COR-L47 (cell line): ENCODE measurements at places on chromosomes 2 and 18.

- DNase-seq: peak; percentile 18
These were observed 822 bp downstream of the PSMG2 start for GRCh38 chr18:12703664-12704063.

- DNase-seq: no peak
These were observed 478.2 kb downstream of the ARHGAP15 start for GRCh38 chr2:143607231-143608062.

DNA sequence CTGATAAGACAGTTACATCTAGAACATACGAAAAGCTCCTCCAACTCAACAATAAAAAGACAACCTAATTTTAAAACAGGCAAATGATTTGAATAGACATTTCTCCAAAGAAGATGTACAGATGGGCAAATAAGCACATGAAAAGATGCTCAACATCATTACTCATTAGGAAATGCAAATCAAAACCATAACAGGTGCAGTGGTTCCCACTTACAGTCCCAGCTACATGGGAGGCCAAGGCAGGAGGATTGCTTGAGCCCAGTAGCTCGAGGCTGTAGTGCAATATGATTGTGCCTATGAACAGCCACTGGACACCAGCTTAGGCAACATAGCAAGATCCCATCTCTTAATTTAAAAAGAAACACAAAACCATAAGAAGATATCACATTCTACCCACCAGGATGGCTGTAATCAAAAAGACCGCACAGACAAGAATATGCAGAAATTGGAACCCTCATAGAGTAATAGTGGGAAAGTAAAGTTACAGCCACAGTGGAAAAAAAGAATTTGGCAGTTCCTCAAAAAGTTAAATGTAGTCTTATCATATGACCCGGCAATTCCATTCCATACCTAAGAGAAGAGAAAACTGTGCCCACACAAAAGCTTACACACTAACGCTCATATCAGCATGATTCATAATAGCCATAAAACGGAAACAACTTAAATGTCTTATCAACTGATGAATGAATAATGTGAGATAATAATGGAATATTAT, 30.5 kb upstream of the ARMC9 start:
- no peak for DNase-seq

DNA sequence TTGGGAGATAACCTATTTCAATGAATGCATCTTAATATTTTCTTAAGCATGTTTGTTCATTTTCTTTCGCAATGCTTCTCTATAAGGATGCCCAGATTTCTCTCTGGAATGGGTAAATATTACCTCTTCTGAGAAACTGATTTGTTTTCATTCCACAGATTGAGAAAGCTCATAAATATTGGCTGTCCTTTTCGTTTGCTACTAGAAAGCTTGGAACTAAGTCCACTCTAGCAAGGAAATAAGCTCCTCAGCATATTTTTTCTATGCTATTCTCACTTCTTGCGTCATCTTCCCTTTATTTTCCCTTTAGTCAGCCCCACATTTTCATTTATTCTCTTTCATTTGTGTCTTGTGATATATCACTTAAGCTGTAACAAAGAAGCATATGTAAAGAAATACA, 76.3 kb downstream of the ANTXR1 start:
- no peak for DNase-seq

DNA sequence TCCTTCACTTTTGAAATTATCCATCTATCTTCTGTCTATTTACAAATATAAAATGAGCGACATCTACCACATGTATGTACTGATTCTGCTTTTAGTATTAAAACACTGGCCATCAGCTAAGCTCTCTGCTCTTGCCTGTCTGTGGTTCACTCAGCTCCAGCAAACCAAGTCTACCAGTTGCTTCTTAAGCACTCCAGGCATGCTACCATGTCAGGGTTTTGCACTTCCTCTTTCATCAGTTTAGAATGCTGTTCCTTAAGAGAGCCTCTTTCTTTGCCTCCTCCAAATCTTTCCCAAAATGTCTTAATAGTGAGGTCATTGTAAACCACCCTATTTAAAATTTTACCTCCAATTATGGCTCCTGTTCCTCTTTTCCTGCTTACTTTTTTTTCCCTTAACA, 59.5 kb downstream of the SCN3A start:
- no peak for DNase-seq

DNA sequence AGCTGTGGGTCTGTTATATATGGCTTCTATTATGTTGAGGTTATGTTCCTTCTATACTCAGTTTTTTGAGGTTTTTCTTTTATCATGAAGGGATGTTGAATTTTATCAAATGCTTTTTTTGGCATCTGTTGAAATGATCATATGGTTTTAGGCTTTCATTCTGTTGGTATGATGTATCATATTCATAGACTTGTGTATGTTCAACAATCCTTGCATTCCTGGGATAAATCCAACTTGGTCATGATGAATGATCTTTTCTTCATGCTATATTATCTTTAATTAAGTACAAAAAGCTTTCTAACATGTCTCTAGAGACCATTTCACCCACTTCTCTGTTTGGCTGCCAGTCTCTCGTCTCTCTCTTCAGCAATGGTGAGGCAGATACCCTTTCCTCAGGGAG, 54.2 kb downstream of the MDH1 start:
- no peak for DNase-seq

- DNase-seq: no peak
These were observed 864.7 kb downstream of the TRIB2 start for GRCh38 chr2:13581471-13581870.

GRCh38 chr2:227022608-227023007, 141.4 kb downstream of the COL4A4 start:
- DNase-seq: no peak

DNA sequence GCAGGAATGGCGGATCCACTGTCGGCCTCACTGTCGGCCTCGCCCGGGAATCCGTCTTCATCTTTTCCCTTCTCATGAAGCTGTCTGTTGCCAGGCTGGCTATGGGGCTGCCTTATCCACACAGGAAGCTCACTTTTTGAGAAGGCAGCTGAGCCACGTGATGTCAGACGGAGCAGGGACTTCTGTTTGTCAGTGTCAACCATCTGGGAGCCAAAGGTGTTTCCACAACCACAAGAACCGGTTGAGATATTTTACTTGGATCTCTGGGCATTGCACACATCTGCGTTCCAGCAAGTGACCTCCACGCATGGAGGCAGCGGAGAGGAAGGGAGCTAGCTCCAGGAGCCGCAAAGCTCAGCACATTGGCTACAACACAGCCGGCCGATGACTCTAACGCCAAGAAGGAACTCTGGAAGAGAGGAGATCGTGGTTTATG, 27.4 kb upstream of the TAF1B start:
- no peak for DNase-seq

- DNase-seq: no peak
These were observed 34.7 kb downstream of the C2orf74 start for GRCh38 chr2:61196671-61197070.

- no peak for DNase-seq
These were observed 320.3 kb upstream of the VRK2 start for GRCh38 chr2:57726294-57726693.

DNA sequence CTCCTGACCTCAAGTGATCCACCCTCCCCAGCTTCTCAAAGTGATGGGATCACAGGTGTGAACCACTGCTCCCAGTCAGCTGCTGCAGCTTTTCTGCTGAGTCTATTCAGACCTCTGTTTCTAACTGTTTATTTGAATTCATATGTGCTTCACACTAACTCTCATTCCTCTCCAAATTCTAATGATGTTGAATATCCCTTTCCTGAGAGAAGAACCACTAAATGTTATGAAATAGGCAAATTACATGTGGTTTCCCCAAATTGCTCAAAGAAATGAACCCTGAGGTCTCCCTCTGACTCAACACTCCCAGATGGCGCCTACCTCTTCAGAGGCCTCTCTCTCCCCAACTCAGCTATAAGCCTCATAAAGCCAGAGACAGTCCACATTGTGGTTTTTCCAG, 98.6 kb downstream of the IRS1 start:
- DNase-seq: no peak

- DNase-seq: no peak
These were observed 16.9 kb upstream of the ACKR3 start for GRCh38 chr2:236552581-236553363.

DNA sequence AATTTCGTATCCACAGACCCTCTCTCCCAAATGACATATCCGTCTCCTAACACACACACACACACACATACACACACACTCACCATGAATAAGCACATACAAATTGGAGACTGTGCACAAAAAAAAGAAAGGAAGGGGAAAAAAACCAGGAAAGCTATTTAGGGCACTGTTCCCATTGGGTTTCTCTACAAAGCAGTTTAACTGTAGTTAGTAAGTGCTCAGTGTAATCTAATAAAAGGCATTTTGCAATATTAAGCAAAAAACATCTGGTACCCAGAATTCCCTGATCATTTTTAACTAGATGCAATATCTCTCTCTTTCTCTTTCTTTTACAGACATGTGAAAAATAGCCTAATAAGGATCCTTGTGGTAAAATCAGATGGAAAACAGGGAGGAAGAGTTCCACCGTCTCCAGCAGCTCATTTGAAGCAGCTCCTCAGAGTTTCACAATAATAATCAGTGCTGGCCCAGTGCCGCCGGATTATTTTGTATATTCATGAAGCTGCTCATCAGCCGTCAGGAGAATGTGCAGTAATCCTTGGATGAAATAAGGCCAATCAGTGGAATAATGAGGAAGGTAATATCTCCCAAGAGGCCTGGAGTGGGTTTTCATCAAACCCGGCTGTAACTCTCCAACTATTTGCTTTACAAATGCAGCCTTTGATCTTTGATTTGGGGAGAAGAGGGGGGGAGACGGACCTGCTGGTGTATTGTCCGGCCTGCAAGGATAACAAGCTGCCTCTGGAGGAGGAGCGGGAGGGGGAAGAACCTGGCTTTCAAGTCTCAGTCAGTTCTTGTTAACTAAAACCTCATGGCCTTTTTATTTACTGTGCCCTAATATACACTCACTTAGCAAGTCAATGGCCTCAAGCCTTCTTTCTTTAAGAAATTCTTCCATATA, 227.6 kb upstream of the SMIM21 start:
- DNase-seq: no peak

- DNase-seq: no peak
These were observed 114.8 kb downstream of the PLB1 start for GRCh38 chr2:28610583-28611201.

DNA sequence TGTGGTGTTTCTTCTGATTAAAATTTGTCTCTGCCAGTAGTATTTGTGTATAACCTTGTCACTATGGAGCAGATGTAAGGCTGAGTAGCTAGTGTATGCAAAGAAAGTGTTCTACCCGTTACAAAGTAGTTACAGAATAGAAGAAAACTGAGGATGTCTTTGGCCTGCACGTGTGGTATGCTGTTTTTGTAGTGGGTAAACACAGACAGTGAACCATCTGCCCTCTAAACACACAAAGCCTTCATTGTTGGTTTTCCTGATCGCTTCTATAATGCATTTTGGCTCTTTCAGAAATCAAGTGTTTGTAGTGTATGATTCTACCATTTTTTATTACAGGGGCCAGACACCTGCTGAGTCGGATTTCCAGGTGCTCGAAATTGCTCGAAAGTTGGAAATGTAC, 61.5 kb downstream of the FARP2 start:
- peak; percentile 40 for DNase-seq

GRCh38 chr2:68216454-68217310, 35.6 kb downstream of the PPP3R1 start:
- no peak for DNase-seq

DNA sequence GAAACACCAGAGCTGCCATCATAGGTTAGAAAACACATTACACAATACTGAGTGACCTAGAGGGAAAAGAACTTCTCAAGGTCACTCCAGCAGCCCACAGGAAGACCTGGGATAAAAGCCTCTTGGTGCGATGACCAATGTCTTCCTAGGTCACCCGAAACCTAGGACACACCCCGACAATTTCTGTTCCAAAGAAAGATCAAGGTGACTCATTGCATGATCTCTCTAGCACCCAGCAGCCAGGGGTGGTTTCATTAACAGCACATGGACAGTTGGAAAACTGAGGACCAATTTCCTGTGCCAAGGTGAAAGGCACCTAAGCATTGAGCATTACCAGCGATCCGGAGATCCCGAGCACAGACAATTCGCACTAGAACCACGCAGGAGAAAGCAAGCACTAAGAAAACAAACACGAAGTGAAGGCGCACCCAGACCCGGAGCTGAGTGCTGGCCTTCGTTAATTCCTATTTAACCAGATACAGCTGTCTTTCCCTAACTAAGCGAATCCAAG, 1.5 kb downstream of the CACNB4 start:
- DNase-seq: no peak

GRCh38 chr2:177242121-177242987, 22.2 kb downstream of the NFE2L2 start:
- DNase-seq: peak; percentile 10

- DNase-seq: no peak
These were observed 1.3 kb downstream of the CYTIP start for GRCh38 chr2:157442636-157443035.

DNA sequence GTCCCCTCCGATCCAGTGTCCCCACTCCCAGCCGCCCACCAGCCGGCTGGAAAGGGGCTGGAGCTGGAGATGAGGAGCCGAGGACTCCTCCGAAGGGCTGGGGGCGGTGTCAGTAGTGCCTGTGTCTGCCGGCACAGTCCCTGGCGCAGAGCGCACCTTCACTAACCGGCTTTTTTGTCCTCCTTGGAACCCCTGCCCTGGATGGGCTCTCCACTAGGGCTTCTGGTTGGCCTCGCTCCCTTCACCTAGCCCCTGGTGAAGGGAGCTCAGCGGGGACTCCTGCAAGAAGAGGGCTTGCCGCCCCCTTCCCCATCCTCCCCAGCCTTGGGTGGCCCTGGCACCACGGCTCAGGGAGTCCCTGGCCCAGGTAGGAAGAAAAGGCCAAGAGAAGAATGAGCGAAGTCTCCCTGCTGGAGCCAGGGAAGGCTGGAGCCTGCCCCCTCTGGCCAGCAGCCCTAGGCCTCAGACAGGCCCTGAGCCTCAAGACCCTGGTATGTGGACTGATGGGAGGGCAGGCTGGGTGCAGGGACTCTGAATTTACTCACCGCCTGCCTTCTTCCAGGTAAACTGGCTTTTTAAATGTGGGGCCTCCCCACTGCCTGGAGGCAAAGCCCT, 570 bp upstream of the ECEL1 start:
- DNase-seq: no peak

DNA sequence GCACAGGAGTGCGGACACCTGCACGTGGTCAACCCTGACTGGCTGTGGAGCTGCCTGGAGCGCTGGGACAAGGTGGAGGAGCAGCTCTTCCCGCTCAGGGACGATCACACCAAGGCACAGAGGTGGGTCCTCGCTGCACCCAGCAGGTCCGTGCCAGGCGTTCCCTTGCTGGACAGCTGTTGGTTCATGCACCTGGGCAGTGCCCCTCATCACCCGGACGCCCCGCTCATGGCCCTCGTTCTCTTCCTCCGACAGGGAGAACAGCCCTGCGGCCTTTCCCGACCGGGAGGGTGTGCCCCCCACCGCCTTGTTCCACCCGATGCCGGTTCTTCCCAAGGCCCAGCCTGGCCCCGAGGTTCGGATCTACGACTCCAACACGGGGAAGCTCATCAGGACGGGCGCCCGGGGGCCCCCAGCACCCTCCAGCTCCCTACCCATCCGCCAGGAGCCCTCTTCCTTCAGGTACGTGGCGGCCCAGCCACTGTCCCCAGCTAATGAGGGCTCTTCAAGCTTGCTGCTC, 38.0 kb downstream of the CTDP1 start:
- no peak for DNase-seq

DNA sequence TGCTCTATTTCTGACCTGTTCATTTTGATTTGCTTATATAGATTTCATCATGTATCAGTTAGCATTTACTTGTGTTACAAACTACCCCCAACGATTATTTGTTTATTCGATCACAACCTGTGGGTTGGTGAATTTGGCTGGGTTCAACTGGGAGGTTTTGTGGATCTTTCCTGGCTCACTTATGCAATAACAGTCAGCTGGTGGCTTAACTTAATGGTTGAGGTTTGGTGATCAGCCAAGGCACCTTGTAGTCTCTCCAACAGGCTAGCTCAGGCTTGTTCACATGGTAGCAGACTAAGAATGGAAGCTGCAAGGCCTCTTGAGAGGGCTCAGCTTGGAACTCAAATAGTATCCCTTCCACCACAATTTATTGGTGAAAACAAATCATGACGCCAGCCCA, 5.4 kb upstream of the PUM2 start:
- peak; percentile 2 for DNase-seq
